ENCODE measurements at places on chromosomes 4 and X.
A peak's percentile ranks its signal among the peaks of the same experiment; 100 is the strongest.

DNA sequence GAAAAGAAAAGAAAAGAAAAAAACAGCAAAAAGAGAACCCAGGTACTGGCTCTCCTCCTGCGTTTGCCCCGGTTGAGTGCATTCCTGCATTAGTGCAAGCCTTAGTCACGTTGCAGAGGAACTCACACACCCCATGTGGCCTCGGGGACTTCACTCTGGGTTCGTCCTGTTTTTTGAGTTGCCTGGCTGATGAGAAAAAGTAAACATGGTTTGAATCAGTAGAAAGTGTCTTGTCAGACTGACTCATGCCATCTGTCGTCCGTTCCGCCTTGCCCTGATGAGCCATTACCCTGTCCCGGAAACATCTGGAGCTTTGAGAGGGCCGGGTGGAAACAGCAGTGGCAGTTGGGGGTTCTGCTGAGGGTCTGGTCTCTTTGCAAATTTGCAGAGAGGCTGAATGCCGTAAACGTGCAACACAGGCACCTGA is 16.3 kb downstream of the CD99 start:
- peak; percentile 90 for DNase-seq

GRCh38 chr4:159103384-159103990 is 608 bp downstream of the RAPGEF2 start:
- no peak for DNase-seq

DNA sequence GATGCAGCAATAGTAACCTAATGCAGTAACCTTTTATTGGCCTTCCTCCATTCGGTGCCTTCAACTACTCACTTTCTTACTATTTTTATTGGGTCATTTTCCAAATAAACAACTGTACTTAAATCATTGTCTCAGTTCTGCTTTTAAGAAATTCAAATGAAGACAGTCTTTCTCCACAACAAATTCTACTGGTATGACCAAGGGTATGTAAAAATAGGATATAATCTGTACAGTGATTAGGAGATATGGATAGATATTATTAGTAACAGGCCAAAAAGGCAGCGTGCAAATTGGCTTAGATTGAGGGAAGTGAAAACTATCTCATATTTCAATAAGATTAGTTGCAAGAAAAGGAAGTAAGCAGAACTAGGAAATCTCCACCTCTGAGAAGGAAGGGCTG is 177.4 kb upstream of the PPP1R2C start:
- DNase-seq, result no peak

DNA sequence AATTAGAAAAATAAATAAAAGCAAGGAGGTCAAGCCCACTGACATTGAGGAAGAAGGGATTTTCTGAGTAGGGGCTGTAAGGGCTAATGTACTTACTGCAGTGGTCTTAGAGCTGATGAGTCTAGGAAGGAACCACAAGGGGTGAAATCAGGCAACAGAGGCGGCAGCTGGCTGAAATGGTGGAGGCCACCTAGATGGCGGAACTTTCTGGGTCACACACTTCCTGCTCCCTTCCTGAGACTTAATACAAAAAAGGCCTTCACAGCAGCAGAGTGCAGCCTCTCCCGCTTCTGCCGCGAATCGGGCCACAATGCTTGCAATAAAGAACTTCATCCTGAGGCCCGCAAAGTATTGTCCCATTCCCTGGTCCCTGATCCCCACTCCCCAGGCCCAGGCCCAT is 15.4 kb downstream of the SNX12 start:
- no peak for DNase-seq

DNA sequence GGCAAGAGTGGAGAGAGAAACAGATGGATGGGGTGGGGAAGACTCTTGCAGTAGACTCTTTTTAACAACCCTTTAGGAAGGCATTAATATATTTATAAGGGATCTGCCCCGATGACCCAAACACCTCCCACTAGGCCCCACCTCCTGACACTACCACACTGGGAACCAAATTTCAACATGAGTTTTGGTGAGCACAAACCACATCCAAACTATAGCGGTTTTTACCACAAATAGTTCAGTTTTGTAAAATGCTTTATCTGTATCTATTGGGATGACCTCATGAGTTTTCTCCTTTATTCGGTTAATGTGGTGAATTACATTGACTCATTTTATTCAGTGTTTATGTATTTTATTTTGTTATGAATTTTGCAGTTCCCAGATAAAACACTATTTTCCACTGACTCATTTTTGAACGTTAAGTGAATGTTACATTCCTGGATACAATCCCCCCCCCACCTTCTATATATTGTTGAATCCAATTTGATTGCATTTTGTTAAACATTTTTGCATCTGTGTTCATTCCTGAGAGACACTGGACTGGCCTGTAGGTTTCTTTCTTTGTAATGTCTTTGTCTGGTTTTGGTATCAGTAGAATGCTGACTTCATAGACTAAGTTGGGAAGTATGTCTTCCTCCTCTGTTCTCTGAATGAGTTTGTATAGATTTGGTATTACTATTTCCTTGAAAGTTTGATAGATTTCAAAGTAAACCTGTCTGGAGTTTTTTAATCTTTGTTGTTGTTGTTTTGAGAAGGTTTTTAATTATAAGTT is 13.9 kb upstream of the CPLX1 start:
- no peak for DNase-seq

- DNase-seq, result no peak
Observed at GRCh38 chr4:56007154-56007553, 58.4 kb downstream of the CEP135 start.

DNA sequence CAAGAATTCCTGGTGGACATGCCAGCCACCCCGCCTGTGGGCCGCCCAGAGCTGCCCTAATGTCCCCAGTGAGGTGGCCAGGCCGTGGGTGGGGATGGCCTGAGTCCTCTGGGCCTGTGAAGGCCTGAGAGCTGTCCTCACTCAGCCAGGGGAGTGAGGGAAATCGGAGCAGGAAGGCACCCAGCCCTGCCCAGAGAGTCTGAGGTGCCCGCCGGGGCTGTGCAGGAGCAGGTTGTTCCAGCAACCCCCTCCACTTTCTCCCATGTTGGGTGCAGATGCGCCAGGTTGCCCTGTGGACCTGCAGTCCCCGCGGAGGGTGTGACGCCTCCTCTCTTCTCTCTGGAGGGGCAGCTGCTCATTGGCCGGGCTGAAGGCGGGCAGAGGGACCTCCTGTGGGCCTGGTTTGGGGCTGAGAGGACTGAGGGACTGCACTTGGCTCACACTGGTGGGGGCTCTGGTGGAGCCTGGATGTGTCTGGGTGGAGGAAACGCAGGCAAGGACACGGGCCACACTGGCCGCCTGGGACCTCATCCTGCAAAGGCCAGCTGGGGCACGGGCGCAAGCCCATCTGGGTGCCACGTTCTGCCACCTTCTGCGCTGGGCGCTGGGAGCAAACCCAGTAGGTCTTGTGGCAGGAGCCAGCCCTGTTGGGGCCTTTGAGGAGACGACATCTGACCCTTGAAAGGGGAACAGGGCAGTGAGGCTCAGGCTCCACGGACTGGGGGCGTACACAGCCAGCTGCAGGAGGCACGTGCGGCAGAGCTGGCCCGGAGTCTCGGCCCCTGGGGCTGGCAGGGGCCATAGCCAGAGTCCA is 14.0 kb downstream of the DOK7 start:
- no peak for DNase-seq

DNA sequence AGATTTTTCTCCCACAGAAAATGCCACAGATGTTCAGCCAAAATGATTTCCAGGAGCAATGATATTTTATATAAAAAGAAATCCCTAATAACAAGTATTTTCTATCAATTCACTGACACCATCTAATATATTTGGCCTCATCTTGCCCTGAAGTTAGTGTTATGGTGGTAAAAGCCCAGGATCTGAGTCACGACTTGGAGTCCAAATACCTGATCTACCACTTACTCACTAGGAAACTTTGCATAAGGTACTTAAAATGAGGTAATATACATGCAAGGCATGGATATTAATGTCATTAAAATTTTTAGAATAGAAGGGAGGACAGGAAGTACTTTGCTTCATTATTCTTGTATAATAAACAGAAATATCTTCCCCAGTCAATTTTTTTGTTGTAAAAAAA is 16.3 kb downstream of the PPP3CA start:
- no peak for DNase-seq

GRCh38 chr4:83316459-83317165 is 18.0 kb downstream of the HPSE start:
- DNase-seq, result no peak

- no peak for DNase-seq
Observed at GRCh38 chrX:51520393-51520792, 24.0 kb upstream of the NUDT11 start.

DNA sequence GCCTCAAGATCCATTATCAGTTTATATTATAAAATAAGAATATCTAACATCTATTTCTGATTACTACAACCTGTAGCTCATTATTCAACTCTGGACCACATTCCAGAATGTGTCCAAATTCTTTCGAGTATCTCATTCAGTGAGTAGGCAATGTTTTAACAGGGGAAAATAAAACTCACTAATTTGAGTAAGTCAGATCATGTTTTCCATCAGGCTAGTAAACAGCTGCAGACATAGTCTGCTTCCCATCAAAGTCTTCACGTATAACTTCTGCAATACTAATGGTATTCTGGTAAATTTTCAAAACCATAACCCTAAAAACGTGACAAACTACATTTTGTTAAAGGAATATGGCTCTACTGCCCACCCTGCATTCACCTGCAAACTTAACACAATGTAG is 31.8 kb downstream of the TBCK start:
- no peak for DNase-seq

DNA sequence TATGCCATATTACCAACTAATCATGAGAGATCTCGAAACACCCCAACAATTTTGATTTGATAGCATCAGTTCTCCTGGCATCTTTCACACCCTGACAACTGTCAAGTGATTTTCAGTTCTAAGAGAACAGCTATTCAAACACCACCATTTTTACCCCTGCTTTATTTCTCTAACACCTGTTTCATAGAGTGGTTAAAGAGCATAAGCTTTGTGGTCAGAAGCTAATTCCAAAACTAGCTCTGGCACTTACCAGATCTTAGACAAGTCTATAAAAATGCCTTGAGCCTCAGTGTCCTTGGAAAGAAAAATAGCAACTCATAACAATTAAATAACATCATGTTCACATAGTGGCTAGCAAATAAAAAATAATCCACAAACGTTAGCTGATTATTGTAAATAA is 17.9 kb downstream of the PPA2 start:
- DNase-seq, result no peak

- no peak for DNase-seq
Observed at GRCh38 chrX:134548257-134549201, 88.6 kb downstream of the HPRT1 start.

GRCh38 chrX:129714581-129714980 is 24.2 kb upstream of the XPNPEP2 start:
- DNase-seq, result no peak

DNA sequence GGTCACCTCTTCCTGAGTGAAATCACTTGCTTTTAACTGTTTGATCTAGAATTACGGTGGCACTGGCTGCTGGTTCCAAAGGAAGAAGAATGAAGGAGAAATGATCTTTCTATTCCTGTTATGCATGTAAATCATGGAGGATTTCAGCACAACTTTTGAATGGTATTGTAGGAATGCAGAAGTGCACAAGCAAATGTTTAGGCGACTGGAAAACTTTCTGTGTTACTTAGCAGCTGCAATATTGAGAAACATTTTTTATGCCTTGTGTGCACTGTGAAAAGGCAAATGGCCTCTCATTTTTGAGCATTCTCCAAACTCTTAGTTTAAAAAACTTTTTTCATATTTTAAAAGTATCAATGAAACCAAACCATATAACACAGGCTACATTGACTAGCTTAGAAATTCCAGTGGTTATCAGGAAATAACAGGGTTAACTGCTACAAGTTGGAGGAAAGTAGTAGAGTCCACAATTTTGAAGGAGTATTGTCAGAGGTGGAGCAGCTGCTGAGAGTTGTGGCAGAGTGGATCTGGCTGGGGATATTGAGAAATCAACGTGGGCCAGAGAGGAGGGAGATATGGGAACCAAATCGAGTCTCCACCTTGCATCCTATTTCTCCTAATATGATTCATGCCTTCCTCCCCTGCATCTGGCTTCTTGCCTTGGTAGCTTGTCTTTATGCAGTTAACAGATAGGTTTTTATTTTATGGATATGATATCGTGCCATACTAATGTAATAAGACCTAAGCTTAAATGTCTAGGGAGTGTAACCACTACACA is 32.0 kb upstream of the FHL1 start:
- DNase-seq, result peak; percentile 55

GRCh38 chr4:1559896-1560650 is 124.0 kb downstream of the FAM53A start:
- no peak for DNase-seq

- DNase-seq, result no peak
Observed at GRCh38 chrX:111191598-111191997, 78.7 kb downstream of the CAPN6 start.

- DNase-seq, result no peak
Observed at GRCh38 chr4:25215511-25215910, 18.3 kb upstream of the PI4K2B start.

GRCh38 chr4:187065396-187065795 is 341.7 kb upstream of the FAT1 start:
- peak; percentile 56 for DNase-seq

- DNase-seq, result no peak
Observed at GRCh38 chr4:15375667-15376066, 52.2 kb upstream of the C1QTNF7 start.

GRCh38 chr4:68589790-68590189 is 13.7 kb upstream of the UGT2B17 start:
- DNase-seq, result no peak

DNA sequence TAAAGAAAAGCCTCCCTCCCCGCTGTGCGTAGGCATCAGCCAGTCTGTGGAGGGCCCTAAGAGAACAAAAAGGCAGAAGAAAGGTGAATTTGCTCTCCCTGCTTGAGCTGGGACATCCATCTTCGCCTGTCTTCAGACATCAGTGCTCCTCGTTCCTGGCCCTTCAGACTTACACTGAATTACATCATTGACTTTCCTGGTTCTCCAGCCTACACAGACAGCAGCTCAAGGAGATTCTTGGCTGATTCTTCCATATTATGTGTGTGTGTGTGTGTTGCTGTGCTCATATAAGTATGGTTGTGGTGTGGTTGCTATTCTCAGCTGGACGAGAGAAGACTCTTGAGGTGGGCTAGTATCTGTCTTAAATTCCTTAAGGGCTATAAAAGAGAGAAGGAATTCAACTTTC is 35.5 kb upstream of the CD99L2 start:
- no peak for DNase-seq

DNA sequence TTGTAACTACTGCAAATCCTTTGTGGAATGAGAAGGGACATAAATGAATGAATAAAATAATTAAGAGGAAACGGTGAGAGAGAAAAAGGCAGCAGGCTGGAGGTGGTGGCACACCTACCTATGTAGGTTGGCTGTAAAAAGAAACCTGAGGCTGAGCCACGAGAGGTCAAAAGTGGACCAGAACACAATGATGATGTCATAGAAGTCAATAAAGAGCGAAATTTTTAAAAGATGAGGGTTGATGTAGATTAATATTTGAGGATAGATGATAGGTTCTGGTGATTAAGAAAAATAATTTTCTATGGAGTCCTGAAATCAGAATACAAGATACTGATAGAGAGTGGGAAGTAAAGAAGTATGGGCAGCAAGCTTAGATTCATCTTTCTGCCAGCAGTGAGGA is 1.7 kb downstream of the TRPC5OS start:
- no peak for DNase-seq

Data from adipocyte (in vitro differentiated cells).